ENCODE measurements at places on chromosomes 6 and 20.

GRCh38 chr6:80607811-80608391 is 501.4 kb downstream of the BCKDHB start:
- H3K27me3 ChIP-seq: no peaks in the 10 kb centered on the region
- no peaks in the 10 kb centered on the region for H3K4me1 ChIP-seq
- no peak overlapping the region for H3K4me3 ChIP-seq
- no peaks in the 10 kb centered on the region for H3K36me3 ChIP-seq
- peak overlapping the region; percentile 67 for H3K27ac ChIP-seq
- no peak for DNase-seq

GRCh38 chr6:29759457-29759856 is 36.2 kb downstream of the HLA-F start:
- H3K36me3 ChIP-seq: no peaks in the 10 kb centered on the region
- no peak overlapping the region for H3K27ac ChIP-seq
- H3K4me1 ChIP-seq: peaks cover 5% of the 10 kb centered on the region
- peaks cover 6% of the 10 kb centered on the region for H3K27me3 ChIP-seq

DNA sequence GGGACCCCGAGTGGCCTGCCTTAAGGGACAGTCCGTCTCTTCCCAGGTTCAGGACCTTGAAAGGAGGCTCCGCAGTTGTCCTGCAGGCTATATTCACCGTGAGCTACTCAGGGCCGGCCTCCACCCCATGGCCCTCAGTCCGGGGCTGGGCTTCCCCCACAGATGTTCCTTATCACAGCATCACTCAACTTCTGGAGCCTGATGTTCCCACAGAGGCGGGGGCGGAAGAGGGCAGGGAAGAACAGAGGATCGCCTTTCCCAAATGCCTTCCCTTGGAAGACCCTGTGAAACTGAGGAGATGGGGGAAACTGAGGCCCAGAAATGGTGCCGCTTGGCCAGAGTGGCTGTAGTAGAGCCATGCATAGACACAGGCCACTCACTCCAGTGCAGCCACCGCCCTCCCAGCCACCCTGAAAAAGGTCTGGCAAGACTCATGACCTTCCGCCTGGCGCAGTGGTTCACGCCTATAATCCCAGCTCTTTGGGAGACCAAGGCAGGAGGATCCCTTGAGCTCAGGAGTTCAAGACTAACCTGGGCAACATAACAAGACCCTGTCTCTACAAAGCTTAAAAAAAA is 4.3 kb upstream of the COX4I2 start:
- no peak overlapping the region for H3K4me3 ChIP-seq
- H3K27ac ChIP-seq: no peak overlapping the region
- no peaks in the 10 kb centered on the region for H3K27me3 ChIP-seq

GRCh38 chr20:61349447-61350165 is 97.5 kb downstream of the CDH4 start:
- no peaks in the 10 kb centered on the region for H3K4me1 ChIP-seq
- H3K36me3 ChIP-seq: no peaks in the 10 kb centered on the region
- H3K27me3 ChIP-seq: no peaks in the 10 kb centered on the region
- DNase-seq: no peak
- H3K4me3 ChIP-seq: no peak overlapping the region

DNA sequence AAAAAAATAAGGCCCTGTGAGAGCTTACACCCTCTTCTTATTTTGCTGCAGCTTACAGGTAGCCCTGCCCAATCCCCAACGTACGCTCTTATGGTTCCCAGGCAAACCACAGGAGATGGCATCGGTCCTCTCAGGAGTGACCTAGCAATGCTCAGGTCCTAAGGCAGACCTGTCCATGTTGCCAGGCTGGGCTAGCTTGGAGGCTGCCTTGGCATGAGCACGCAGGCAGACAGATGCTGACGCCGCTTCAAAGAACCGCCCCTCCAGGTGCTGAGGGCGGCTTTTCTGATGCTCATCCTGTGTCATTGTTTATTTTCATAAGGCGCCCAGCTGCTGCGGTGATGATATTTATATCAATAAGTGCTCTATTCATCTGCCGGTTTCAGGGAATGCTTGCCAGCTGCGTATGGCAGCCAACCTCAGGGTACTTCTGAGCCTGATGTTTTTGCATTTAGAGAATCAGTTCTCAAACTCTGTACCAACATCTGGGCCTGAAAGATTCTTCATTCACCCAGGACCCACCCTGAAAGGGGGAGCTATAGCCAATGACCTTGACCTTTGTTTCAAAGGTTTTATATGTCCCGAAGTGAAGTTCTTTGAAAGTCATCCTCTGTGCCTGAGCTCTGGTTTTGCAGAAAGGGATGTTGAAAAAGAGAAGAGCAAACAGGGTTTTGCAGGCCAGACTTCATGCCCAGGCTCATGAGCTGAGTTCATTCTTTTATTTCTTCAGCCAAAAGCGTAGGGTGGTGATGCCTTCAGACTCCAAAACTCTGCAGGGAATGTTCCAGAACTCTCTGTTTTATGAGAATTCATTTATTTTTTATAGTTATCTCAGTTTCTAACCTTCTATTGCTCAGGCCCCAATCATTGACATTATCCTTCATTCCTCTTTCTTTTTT is 475.6 kb upstream of the CHD6 start:
- no peaks in the 10 kb centered on the region for H3K36me3 ChIP-seq
- H3K4me1 ChIP-seq: no peaks in the 10 kb centered on the region
- H3K27ac ChIP-seq: no peak overlapping the region
- no peaks in the 10 kb centered on the region for H3K27me3 ChIP-seq
- no peak overlapping the region for H3K4me3 ChIP-seq

GRCh38 chr20:22601361-22602141 is 17.2 kb upstream of the FOXA2 start:
- no peak overlapping the region for H3K27ac ChIP-seq
- H3K4me3 ChIP-seq: no peak overlapping the region
- peaks cover 22% of the 10 kb centered on the region for H3K27me3 ChIP-seq
- DNase-seq: no peak

DNA sequence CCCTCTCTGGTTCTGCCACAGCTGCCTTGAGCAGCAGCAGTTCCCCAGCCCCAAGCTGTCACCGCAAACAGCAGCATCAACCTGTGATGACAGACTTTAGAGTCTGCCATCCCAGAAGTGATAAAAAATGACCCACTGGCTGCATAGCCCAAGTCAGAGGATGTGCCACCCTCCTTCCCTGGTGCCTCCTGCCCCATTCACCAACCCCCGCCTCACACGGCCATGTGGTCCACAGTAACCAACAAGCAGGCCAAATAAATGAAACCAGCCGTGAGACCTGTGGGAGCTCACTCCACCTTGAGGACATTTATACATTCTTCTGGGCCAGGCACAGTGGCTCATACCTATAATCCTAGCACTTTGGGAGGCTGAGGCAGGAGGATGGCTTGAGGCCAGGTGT is 98.2 kb downstream of the PRND start:
- no peak overlapping the region for H3K27ac ChIP-seq
- DNase-seq: peak; percentile 38
- no peaks in the 10 kb centered on the region for H3K27me3 ChIP-seq
- H3K4me3 ChIP-seq: no peak overlapping the region
- H3K4me1 ChIP-seq: peaks cover 24% of the 10 kb centered on the region

All from tibial artery (tissue), 4 donors.